ENCODE measurements at places on chromosomes 2 and 18.

DNA sequence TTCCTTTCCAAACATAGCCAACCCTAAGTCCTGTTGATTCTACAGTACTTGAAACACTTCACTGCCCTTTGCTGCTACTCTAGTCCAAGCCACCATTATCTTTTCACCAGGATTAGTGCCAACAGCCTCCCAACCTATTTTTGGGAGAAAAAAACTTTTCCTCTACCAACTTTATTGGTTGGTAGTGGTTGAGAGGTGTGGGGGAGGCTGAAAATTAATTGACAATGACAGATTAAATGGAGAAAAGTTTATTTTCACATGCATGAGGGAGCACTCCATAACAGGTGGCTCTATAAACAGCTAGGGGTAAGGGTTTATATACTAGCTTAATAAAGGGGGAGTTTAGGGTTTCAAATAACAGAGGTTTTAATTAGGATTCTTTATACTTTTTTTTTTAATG lies 37.8 kb upstream of the ITPRID2 start:
- DNase-seq, result no peak

GRCh38 chr2:219228911-219229304 lies 528 bp downstream of the ATG9A start:
- DNase-seq, result no peak

GRCh38 chr2:101899871-101900270 lies 91.9 kb upstream of the IL1R2 start:
- DNase-seq, result no peak

DNA sequence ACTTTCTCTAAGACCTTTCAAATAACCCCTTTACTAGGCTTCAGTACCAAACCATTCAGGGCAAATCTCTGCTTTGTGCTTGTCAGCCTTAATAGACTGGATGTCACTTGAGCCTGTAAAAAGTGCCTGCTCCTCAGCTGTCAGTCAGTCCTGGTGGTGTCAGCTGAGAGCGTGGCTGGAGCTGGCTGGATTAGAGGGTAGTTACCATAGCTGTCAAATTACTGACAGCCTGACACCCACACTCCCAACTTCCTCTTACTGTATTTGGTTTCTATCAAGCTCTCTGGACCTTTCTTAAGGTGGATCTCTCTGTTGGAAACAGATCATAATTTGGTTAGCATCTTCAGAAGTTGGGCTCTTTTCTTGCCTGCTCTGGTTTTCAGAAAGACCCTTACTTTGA lies 371.4 kb upstream of the ATP5MC3 start:
- no peak for DNase-seq

DNA sequence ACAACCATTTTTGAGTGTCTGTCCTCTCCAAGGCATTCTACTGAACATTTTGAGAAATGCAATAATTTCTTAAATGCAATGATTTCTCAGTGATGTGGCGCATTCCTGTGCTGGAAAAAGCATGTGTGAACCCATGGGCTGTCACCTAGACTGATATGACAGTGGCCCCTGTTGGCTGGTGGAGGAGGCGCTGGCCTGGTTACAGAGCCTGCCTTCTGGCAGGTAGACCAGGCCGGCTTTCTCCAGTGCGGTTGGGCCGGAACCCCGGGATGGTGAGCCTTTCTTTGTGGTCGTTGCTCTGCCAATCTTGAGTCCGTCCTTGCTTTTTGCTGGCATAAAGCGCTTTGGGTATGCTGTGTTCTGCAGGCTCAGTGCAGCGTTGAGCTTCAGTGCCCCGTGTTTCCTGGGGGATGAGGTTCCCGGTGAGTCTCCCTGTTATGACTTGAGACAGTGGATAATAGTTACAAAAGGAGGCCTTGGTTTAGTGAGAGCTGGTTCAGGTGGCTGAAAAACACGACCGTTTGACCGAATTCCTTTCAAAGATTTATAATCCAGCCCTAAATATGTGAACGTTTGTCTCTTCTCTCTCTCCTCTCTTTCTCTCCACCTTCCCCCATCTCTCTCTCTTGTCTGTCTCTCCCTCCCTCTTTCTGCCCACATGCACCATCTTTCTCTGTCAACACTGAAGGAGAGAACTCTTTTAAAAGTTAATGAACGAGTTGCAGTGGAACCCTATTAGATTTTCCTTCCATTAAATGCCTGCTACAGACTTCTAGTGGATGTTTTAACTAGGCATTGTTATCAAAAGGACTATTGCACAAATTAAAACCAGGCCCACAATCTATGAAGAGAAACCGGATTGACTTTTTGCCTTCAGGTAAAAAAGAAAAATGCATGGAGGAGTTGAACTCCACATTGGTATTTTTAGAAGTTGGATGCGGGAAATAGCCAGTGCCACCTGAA lies 34.0 kb downstream of the TSHZ1 start:
- no peak for DNase-seq

GRCh38 chr2:34229998-34230397 lies 630.9 kb upstream of the FAM98A start:
- DNase-seq, result no peak

GRCh38 chr2:79369127-79369526 lies 143.7 kb upstream of the CTNNA2 start:
- no peak for DNase-seq

DNA sequence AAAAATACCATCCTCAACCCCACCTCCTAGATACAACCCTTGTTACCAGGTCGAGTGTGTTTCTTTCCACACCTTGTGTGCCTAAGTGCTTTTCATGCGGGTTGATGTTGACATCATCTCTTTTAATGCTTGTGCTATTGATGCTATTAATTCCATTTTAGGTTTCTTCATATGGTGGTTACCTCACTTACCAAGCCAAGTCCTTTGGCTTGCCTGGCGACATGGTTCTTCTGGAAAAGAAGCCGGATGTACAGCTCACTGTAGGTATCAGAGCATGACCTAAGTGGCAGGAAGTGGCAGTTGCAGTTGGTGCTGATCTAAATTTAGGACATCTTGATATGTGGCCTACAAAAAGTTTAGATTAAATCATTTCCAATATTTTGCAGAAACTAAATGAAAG lies 149.9 kb upstream of the TTC39C start:
- DNase-seq, result no peak

DNA sequence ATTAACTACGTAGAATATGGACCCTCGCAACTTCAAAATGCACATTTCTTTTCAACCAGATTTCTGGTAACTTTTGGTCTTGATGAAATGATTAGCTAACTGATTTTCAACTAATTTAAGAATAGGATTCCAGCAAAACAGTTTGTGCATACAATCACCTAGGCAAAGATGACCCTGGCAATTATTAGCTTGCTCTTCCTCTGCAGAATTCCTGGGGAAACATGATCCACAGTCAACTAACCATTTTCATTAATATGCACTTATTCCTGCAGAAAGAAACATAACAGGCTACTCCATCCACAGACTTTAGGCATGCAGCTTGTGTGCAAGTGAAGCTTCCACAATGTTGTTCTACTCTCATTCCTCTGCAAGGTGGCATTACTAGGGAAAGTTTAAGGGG lies 1150.8 kb upstream of the FANCL start:
- no peak for DNase-seq

GRCh38 chr2:23400703-23401102 lies 15.7 kb downstream of the KLHL29 start:
- DNase-seq, result no peak

DNA sequence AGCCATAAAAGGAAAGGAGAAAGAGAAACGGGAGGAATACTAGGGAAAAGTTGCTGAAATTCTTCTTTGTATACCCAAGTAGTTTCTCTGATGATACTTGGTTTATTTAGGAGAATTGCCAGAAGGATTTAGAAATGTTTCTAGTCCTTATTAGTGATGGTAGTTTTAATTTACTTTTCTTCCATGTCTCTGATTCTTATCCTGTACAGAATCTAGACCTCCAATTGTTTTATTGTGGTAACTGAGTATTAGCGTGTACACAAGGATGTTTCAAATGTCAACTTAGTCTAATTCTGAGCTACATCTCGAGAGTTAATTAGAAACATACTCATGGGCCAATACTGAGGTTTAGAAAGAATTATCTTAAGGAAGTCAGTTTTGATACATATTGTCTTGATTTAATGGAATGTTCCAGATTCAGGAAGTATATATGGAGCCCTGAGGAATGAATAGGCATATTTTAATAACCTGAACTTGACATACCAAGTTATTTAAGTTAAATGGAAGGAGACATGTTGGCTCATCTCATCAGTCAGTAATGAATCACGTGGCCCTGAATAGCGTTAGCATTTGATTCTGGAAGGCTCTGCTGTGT lies 219.6 kb downstream of the LTBP1 start:
- no peak for DNase-seq

GRCh38 chr2:167943897-167944296 lies 303.5 kb downstream of the STK39 start:
- DNase-seq, result no peak

DNA sequence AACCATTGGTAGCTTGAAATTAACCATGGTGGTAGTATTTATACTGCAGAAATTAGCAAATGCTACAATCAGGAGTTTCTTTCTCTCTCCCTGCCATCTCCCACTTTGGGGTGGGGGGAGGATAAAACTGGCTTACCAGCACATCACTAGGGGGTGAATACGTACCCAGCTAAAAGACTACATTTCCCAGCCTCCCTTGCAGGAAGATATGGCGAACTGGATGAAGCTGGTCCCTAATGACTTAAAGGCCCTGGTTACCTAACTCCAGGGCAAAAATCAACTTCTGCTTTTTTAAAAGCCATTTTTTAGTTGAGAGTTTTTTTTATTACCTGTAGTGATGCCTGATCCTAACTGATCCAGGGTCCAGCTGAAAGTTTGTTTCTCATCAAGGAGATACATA lies 70.3 kb upstream of the RAB12 start:
- DNase-seq, result no peak

GRCh38 chr2:210445116-210445707 lies 31.3 kb downstream of the LANCL1 start:
- DNase-seq, result no peak

- no peak for DNase-seq
These were observed 111.4 kb downstream of the EIPR1 start for GRCh38 chr2:3265981-3266924.

All from activated T-cell treated with anti-CD3 and anti-CD28 coated beads for 4 hours (primary cell).